ENCODE measurements at places on chromosomes 2 and 18.

DNA sequence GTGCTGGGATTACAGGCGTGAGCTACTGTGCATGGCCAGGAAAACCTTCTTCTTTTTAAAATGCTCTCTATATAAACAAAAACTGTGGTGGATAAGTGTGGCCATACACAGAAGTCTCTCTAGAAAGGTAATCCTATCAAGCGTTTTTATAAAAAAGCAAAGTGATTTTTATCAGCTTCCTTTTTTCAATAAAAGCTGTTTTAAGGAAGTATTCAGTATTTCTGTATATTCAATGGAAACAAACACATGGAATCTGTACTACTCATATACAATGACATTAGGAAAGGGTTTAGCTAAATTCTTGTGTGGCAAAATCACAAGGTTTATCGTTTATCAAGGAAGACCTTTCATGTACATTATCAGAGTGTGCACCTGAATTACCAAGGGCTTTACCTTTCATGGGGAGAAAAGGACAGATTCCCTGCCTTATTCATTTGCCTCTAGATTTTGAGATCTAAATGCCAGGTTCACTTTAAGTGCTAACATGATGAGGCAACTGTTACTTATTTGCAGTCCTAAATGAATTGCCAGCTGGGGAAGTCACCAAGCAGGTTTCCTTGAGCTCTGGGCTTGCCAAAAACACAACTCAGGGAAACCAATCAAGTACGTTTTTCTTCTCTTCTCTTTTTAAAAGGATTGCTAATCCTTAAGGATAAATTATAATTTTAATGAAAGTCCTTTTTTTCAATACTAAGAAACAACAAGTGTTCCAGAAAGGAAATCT lies 70.8 kb downstream of the RTN4 start:
- DNase-seq = no peak

DNA sequence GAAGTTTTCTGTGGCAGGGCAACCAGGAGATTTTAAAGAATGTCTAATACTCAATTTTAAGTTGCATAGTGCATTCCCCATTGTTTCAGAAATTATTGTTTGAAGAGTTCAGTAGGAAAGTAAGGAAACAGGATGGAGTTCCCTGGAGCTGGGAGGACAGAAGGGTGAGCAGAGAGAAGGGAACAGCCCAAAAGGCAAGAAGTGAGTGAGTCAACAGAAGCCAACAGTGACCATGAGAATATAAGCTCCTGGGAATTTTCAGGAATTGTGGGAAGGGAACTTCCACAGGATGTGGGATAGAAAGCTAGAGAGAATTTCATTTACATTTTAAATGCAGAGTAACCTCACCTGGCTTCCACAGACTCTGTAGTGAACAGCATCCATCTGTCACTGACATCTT lies 268.1 kb upstream of the ATP5MC3 start:
- DNase-seq = no peak

- DNase-seq = no peak
These were observed 242.8 kb upstream of the HNRNPA3 start for GRCh38 chr2:176969642-176970359.

DNA sequence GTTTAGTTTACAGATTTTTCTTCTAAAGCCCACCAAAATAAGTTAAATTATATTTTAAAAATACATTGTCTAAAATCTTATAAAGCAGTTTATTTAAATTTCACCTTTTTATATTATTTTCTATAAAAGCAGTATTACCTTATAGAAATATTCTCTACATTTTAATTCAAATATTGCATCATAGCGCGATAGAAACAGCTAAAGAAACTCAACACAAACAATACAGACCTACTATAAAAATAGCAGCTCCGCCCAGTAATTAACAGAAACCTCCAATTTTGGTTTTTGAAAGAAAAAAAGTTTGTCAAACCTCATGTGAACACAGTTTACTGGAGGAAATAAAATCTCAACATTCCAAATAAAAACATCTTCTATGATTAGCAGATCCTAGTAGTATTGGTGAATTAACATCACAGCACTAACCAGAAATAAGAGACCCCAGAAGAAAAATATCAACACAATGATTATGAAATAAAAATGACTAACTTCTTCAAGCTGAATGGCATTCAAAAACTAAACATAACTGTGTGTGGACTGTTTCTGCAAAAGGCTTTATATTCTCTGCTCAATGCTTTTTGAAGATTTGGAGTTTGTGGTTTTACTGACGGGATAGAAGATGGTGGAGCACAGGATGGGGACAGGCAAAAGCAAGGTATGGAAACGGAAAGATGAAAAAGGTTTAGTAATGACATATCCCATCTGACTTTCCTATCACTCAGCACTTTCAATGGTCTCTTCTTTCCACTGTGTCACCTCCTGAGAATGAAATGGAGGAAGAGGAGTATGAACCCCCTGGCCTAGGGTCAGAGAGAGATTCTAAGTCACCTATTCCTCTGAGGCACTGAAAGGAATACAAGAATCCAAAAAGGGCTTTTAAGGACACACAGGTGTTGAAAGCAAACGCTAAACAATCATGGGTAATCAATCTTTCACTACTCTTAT lies 17.5 kb downstream of the MAP4K3 start:
- DNase-seq = peak; percentile 40

- DNase-seq = no peak
These were observed 33.3 kb upstream of the GMCL1 start for GRCh38 chr2:69796174-69796573.

- peak; percentile 16 for DNase-seq
These were observed 242.4 kb downstream of the ARHGAP15 start for GRCh38 chr2:143371616-143372015.

- no peak for DNase-seq
These were observed 1037.7 kb upstream of the SLC39A10 start for GRCh38 chr2:194619366-194619765.
